Fibroblast of skin of right biceps (primary cell): ENCODE measurements at places on chromosomes 6 and 20.

DNA sequence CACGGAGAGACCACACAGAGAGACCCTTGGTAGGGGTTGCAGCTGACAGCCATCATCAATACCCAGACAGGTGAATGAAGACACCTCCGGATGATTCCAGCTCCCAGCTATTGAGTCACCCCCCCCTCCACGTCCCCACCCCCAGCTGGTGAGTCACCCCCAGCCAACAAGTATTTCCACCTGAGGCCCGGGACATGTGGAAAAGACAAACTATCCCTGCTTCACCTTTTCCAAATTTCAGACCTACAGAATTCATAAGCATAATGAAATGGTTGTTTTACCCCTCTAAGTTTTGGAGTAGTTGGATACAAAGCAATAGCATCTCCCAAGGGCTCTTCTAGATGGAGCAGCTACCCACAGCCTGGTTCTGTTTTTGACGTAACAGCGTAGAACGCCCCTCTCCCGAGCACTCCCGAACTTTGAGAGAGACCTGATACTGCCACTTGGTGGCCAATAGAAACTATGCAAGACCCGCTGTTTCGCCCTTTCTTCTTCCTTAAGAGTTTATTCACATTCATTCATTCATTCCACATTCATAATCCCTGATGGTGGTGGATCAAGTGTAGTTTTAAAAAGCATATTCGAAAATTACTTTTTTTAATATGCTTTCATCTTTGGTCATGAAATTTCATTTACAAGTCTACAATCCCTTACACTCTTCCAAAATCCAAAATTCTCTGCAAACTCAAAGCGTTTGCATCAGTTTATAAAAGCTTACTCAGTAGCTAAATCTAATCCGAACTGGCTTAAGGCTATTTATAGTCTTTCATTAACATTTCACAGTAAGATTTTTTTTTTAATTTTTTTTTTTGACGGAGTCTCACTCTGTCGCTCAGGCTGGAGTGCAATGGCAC, 15.1 kb upstream of the PPP1R16B start:
- no peak for DNase-seq

- peak; percentile 10 for DNase-seq
These were observed 48.9 kb downstream of the NOL4L start for GRCh38 chr20:32535953-32536823.

GRCh38 chr6:37559501-37559900, 59.8 kb upstream of the CCDC167 start:
- no peak for DNase-seq

- no peak for DNase-seq
These were observed 527.6 kb downstream of the CDKAL1 start for GRCh38 chr6:21061892-21062291.

GRCh38 chr6:98526465-98526864, 307.9 kb upstream of the POU3F2 start:
- no peak for DNase-seq

- peak; percentile 4 for DNase-seq
These were observed 51.8 kb downstream of the CDH26 start for GRCh38 chr20:60009826-60010616.

GRCh38 chr6:166365221-166365620, 17.5 kb downstream of the MPC1 start:
- peak; percentile 49 for DNase-seq

- DNase-seq = no peak
These were observed 60.2 kb downstream of the PHF20 start for GRCh38 chr20:35831971-35832370.

- peak; percentile 68 for DNase-seq
These were observed 223.9 kb downstream of the TSHZ2 start for GRCh38 chr20:53195876-53196610.

DNA sequence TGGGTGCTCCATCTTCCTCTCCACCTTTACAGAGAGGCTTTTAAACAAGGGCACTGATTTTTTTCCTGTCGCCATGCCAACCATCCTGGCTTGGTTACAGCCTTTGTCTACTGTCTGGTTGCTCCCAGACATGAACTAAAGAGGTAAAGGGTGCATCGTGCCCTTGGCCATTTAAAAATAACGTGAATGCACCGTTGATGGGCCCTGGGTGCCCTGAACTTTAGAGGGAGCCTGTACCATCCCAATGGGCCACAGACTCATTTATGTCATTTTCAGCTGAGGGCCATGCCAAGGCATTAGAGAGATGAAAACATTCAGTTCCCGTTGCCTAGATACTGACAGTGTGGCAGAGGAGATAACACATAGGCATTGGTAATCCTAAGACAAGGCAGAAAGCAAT, 23.3 kb downstream of the TMC2 start:
- DNase-seq = no peak

- no peak for DNase-seq
These were observed 67.4 kb downstream of the CCDC170 start for GRCh38 chr6:151561238-151561637.

GRCh38 chr20:51014797-51015722, 7.8 kb downstream of the KCNG1 start:
- DNase-seq = peak; percentile 75

- peak; percentile 58 for DNase-seq
These were observed 45.9 kb upstream of the EMILIN3 start for GRCh38 chr20:41412324-41413120.

GRCh38 chr6:10730254-10730653, 7.4 kb downstream of the TMEM14C start:
- no peak for DNase-seq

DNA sequence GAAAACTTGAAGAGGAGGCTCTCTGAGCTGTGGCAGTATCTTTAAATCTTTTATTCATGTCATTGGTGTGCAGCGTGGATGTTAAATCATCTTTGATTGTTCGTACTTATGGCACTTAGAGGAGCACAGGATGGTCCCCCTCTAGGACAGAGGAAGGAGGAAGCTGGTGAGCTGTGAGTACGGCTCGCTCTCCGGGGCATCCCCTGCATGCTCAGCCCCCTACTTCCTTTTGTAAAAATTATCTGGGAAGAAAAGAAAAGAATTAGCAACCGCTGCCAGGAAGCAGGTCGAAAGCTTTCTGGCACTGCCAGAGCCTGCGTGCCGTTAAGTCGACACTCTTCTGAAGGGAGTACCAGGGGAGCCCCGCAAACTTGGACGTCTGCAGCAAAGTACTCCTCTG, 158.5 kb downstream of the SYNDIG1 start:
- DNase-seq = no peak

GRCh38 chr6:55282115-55282514, 45.2 kb upstream of the GFRAL start:
- DNase-seq = no peak

GRCh38 chr6:158040804-158041347, 59.2 kb downstream of the SYNJ2 start:
- DNase-seq = no peak

DNA sequence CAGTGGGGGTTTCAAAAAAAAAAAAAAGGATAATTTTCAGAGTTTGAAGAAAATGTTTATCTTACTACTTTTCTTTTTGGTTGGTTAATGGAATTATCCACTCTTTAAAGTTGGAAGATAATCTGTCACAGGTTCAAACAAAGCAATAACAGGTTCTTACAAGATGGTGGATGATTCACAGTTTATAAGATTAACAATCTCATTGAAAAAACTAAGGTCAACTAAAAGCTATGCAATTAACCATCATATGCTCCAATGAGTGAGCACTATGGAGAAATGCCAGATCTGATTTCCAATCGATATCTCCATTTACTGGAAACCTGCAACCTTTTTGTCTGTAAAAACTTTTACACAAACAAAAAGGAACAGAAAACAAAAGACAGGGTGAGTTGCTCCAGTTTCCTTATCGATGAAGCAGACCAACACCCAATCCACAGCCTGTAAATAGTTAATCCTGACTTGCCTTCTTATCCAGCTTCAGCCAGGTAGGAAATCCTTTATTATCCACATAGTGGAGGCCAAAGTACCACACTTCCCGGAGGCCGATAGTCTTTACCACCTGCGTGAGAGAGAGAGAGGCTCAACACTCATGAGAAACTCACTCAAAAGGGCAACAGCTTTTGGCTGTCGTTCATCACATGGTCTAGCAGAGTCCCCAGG, 32.4 kb downstream of the EZR start:
- no peak for DNase-seq

DNA sequence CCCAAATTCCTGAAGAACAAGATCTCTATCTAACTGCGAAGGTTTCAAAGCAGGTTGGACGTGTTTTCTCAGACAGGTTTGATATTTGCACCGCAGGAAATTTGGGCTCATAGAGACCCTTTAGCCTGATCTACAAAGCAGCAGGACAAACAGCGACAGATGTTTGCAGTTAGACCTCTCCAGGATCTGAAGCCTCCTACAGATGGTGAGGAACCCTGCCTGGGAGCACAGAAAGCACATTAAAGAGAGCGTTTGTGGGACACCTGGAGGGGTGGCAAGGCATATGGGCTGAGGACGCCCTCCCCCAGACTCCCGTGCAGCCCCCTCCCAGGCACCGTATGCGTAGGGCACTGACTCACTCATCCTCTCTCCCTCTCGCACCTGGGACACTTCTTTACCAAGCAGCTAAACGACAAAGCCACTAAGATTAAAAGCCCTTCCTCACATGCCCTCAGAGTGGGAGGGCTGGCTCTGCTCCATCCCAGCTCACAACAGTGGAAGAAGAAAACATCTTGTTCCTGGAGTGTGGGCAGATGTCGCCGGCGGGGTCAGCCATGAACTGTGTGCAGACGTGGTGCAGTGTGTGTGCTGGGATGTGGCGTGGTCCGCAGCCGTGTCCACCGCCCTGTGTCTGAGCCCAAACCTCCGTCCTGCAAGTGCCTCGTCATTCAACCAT, 249.7 kb upstream of the AFDN start:
- no peak for DNase-seq

DNA sequence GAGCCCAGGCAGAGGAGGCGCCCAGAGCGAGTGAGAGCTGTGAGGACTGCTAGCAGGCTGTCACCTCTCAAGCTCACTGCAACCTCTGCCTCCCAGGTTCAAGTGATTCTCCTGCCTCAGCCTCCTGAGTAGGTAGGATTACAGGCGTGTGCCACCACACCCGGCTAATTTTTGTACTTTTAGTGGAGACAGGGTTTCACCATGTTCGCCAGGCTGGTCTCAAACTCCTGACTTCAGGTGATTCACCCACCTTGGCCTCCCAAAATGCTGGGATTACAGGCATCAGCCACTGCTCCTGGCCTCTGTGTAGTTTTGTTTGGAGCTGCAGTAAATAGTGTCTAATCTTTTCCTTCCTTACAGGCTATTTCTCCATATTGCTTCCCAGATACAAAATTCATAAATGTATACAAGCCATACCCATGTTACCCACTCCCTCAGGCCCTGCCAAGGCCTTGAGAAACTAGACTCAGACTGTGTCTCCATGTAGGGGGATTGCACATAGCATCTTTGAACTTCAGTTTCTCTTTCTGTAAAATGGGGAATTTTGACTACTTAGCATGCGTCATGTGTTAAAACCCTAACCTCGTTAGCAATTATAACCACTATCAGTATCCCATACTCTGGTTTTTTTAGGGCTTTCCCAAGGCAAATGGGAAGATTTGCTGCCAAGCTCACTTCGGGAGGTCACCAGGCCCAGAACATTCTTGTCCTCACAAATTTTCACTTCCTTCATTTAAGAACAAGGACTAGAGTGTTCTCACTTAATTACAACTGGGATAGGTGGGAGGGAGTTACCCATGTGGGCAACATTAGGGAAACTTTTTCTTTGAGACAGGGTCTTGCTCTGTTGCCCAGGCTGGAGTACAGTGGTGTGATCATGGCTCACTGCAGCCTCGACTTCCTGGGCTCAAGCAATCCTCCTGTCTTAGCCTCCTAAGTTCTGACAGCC, 67.3 kb upstream of the DDR1 start:
- DNase-seq = no peak

- no peak for DNase-seq
These were observed 115.4 kb downstream of the SLX4IP start for GRCh38 chr20:10550204-10551118.

DNA sequence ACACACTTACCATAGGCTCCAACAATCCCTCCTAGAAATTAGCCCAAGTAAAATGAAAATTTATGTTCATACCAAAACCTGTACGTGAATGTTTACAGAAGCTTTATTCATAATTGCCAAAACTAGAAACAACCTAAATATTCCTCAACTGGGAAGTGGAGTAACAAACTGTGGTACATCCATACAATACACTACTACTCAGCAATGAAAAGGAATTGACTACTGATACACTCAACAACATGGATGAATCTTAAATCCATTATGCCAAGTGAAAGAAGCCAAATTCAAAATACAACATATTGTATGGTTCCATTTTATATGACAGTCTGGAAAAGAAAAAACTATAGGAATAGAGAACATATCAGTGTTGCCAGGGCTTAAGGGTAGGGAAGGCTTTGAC, 19.7 kb upstream of the MMP24 start:
- DNase-seq = no peak

- DNase-seq = peak; percentile 88
These were observed 5.1 kb upstream of the ADAM33 start for GRCh38 chr20:3686867-3687321.

GRCh38 chr20:59645761-59646171, 41.4 kb downstream of the PHACTR3 start:
- DNase-seq = no peak

DNA sequence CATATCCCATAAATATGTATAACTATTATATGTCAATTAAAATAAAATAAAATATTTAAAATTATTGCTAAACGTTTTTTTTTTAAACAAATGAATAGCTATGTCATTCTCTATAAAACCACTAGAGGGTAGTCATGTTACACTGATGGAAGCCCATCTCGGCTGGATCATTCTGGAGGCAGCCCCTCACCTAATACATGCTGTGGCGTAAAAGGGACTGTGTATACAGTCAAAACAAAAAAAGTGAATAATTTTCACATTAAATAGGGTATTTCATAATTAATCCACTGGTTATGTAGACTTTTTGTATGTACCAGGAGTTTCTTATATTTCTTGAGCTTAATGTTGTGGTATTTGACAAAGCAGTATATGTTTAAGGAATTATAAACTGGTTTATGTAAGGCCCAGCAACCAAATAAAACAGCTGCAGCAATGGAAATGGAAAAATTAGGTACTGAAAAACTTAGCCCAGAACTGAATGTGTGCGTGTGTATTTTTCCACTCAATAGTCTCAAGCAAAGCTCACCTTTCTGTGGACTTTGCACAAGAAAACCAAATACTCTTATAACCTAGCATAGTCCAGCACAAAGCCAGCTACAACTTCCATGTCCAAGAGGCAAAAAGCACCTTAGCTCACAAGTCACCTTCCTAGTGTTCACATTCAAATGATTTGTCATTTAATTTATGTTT, 81.7 kb downstream of the COL9A1 start:
- DNase-seq = peak; percentile 24

GRCh38 chr6:142249266-142249665, 52.5 kb upstream of the ADGRG6 start:
- DNase-seq = no peak

- peak; percentile 47 for DNase-seq
These were observed 200.2 kb upstream of the SUPT3H start for GRCh38 chr6:45577836-45578504.
